ENCODE measurements at places on chromosomes 4 and X.

DNA sequence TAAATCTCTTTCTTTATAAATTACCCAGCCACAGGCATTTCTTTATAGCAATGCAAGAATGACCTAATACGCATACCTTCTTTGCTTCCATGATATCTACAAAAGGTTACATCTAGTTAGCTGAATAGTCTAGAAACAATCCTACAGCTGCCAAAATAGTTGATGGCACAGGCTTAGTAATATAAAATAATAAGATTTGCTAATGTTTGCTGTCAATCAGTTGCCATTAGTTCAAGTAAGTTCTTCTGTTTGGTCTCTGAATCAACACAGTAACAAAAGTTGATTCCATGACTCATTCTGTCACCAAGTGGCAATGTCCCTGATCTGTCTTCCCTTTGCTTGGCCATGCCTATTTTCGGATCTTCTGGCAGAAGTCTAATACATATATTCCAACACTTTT, 470.2 kb downstream of the SPRY1 start:
- no peak for DNase-seq

GRCh38 chr4:2823671-2824328, 19.8 kb upstream of the ADD1 start:
- DNase-seq = no peak

GRCh38 chrX:16762579-16762978, 23.7 kb upstream of the TXLNG start:
- DNase-seq = no peak

DNA sequence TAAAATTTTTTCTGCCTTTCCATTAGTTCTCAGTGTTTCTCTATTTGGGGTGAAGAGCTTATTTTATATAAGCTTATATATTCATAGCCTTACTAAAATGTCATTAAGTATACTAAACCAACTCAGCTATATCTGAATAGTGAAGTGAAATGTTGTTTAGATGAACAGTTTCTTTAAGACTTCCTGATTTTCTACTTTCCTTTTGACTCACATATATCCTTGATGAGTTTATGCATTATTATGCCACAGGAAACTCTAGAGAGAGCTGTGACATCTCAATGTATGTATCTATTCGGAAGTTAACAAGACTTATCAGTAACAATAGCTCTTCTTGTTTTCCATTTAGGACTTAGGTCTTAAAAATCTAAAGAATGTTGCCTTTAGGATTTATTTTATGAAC, 1491.8 kb upstream of the IGFBP7 start:
- no peak for DNase-seq

GRCh38 chrX:121258545-121258944, 211.1 kb downstream of the GLUD2 start:
- no peak for DNase-seq

DNA sequence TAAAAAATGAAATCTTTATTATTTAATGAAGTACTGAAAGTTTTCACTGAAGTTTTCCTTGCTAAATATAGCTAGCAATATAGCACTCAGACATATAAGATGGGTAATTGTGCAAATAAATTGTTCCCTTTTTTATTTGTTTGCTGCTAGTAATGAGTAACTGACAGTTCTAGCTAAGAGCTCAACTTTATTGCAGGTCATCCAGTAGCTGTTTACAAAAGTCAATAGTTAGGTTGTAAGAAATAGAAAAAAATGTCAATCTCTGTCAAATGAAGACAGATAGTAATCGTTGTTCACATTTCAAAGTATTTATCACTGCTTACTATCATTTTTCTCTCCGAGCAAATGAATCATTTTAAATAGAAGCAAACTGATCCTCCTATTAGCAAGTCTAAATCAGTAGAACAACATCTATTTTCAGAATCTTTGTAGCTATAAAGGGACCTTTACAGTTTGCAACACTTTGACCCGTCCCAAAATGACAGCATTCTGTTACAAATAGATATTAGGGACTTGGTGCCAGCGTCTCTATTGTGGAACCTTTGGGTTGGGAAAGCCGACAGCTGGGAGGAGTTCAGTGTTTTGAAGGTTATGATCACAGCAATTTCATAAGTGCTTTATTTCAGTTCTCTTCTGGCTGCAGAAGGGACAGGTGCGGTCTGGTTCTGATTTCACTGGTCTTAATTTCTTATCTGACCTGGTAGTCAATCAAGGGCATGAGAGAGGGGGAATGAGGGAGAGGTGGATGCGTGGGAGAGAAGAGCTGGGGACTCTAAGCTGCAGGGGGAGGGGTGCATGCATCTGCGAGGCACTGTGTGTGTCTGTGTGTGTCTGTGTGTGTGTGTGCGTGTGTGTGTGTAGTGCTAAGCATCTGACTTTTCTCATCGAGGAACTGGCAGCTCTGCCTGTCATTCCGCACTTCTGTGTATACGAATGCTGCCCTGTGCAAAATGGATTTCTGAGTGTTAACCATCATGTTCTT, 227.9 kb upstream of the PITX2 start:
- peak; percentile 10 for DNase-seq

GRCh38 chr4:122759639-122760310, 27.3 kb downstream of the BBS12 start:
- no peak for DNase-seq

DNA sequence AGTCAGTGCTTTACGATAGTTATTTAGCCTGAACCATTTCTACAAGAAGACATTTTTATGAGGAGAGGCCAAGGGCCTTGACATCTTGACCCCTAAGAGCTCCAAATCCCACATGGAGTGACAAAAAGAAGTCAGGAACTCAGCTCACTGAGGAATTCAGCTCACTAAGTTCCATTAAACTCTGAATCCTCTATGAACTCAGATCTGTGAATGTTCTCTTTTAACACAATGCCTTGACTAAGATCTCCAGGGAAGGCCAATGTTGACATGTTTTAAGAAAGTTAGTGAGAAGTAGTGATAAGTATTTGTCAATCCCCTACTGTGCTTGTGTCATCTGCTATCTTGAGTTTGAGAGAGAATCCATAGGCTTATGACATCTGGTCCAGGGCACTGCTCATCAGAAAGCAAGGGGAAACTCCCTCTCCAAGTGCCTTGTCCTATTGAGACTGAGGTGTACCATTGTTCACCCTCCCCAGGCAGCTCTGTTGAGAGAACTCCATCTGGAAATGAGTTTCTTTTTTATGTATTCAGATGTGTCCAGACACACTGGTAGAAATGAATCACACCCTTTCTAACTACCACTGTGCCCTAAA, 68.7 kb upstream of the PCDH19 start:
- no peak for DNase-seq

DNA sequence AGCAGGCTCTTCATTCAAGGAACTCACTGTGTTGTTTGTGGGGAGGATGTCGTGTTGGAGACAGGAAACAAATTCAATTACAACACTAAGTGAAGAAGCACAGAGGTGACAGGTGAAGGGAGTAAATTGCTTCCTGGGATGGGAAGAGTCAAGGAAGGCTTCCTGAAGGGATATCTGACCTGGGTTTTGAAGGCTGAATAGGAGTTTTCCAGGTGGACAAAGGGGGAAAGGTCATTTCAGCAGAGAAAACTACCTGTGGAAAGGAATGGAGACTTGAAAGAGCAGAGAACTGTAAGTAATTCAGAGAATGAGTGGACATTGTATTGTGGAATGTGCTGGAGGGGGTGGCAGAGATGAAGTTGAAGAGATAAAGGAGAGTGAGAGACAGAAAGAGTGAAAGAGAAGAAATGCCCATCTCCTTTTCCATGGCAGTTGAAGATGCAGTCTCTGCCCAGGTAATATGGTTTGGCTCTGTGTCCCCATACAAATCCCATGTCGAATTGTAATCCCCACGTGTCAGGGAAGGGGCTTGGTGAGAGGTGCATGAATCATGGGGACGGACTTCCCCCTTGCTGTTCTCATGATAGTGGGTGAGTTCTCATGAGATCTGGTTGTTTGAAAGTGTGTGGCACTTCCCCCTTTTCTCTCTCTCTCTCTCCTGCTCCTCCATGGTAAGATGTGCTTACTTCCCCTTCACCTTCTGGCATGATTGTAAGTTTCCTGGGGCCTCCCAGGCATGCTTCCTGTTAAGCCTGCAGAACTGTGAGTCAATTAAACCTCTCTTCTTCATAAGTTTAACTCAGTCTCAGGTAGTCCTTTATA, 205.7 kb upstream of the BCOR start:
- DNase-seq = no peak

DNA sequence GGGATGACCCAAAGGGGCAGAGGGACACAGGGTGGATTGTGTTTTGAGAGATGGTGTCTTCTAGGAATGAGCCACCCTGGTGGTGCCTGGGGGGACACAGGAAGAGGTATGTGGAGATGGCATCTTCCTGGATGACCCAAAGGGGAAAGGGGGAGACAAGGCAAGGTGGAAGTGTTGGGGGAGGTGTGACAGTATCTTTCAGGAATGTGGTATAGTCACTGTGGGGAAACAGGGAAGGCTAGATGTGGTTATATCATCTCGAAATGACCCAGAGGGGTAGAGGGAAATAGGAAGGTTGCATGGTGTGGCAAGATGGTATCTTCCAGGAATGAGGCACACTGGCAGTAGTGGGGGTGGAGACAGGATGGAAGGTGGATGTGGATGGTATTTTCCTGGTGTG, 62.9 kb downstream of the MAOA start:
- no peak for DNase-seq

GRCh38 chrX:104987063-104987462, 233.4 kb downstream of the TEX13A start:
- DNase-seq = no peak

DNA sequence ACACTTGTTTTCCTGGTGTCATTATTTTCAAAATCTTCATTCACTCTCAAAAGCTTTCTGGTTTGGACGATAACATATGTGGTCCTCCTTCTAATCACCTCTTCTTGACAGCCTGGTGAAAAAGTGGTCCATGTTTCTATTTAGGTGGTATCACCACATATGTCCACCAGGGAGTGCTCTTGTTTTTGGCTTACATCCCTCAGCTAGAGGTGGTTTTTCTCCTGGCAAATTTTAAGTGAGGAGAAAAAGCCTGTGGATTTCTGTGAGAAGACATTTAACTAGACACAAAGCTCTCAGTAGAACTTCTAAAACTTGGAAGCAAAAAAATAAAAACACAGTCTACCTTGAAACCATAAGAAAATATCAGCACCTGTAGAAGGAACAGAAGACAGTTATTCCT, 58.0 kb upstream of the FRMPD4 start:
- DNase-seq = peak; percentile 10

DNA sequence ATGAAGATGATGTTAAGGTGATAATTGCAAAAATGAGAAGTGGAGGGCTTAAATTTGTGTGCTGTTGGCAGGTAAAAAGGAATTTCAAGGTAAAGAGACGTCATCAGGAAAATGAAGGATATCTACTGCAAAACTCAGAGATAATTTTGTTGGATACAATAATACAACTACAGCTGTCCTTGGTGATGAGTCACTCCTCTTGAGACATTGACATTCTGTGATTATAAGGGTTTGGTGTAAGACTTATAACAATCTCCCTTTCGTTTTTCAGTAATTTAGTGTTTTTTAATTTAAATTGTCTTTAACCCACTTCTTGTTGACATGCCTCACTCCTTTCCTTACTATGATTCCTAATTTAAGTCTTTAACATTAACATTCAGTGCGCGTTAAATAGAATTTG, 1074.1 kb upstream of the SLIT2 start:
- DNase-seq = no peak

DNA sequence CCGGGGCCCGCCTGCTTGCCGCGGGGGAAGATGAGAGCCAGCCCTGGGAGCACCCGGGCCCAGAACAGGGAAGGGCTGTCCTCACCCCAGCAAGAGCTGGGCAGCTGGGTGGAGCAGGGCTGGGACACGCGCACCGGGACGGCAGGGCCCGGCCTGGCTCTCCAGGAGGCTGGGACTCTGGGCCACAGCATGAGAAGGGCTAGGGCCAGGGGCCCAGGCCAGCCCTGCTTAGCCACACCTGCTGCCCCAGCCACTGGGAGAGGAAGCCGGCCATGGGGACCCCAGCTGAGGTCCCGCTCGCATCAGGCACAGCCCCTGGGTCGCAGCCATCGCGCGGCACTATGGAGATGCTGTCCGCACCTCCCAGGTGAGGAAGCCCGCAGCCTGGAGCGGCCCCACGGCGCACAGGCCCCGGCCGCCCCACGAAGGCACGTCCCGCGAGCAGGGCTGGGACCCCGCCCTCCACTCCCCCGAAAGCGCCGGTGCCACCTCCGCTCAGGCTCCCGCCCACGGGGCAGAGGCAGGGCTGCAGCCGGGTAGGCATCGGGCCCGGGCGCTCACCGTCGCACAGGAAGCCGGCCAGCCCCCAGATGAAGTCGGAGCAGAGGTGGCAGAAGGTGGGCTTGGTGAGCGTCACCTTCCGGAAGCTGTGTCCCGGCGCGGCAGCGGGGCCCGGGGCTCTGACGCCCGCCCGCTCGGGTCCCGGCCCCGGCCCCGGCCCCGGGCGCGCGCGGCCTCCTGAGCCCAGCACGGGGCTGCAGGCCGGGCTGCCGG, 531 bp downstream of the DGKQ start:
- DNase-seq = no peak

Measured in Ammon's horn (tissue), 1 donor.